Activated T-helper 9 cell treated with anti-CD3 and anti-CD28 coated beads, Interleukin-2, amount 50 U/mL, for 16 hours (primary cell): ENCODE measurements at places on chromosomes 4 and X.

DNA sequence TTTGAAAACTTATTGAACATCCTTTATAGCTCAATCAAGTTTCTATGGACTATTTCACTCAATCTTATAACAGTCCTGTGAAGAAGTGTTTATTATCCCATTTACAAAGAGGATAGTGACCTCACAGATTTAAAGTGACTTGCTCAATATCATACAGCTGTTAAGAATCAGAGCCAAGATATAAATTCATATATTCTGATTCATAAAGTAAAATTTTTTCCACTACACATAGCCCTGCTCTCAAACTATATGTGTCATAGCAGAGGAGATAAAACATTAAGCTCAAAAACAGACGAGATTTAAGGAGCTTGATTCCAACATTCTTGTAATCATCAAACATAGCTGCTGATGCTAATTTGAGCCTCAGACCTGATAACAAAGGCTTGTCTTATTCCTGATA lies 226.8 kb downstream of the CAMK2D start:
- no peak for DNase-seq

DNA sequence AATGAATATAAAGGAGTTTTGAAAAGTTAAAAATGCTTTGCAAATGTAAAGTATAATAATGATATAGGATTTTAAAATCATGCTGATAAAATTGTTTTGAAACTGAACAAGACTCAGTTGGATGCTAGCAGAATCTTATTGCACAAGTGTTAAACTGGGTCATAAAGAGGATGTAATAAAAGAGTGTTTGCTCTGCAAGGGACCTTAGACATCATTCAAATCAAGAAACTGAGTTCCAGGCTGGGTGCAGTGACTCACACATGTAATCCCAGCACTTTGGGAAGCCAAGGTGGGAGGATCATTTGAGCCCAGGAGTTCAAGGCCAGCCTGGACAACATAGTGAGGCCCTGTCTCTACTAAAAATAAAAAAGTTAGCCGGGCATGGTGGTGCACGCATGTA lies 27.5 kb upstream of the DUSP21 start:
- no peak for DNase-seq

DNA sequence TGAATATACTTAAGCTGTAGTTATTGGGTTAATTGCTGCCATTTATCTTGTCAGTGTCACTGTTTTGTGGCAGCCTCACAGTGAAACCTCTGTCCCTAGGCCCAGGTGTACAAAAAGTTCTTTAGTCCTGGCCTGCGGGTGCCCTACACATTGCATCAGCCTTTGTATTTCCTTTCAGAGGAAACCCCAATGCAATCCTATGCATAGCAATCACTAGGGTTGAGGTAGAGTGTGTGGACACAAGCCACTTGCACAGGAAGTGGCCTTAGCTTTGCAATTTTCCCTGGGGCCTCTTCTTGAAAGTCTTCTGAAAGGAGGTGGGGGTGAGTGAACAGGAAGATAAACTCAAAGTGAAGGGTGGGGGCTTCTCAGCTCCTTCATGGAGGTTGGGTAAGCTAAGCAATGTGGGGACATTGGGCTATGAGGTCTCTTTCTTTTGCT lies 27.8 kb downstream of the VSIG4 start:
- DNase-seq = no peak

- DNase-seq = no peak
Observed at GRCh38 chr4:53346920-53347852, 18.7 kb downstream of the SCFD2 start.

GRCh38 chrX:22800806-22801205 lies 199.0 kb upstream of the DDX53 start:
- no peak for DNase-seq

GRCh38 chr4:146343199-146343598 lies 128.9 kb downstream of the REELD1 start:
- DNase-seq = no peak

DNA sequence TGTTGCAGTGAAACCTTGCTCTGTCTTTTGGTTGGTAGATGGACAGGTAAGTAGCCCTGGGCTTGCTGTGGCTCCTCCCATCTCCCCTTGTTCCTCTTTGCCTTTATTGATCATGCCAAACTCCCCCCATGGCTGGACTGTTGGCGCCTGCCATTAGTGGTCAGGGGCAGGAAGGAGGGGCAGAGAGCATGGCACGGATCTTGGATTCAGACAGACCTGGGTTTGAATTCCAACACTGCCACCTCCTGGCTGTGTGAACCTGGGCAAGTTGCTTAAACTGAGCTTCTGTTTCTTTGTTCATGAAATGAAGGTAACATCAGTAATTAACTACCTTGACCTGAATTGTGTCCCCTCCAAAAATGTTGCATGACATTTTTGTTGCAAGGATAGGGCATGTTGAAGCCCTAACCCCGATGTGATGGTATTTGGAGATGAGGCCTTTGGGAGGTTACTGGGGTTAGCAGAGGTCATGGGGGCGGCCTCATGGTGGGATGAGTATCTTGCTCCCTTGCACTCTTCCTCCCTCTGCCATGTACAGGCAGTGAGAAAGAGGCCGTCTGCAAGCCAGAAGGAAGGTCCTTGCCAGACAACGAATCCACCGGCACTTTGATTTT lies 6.0 kb downstream of the SLC2A9 start:
- DNase-seq = no peak

- DNase-seq = no peak
Observed at GRCh38 chr4:11566444-11567022, 137.8 kb upstream of the HS3ST1 start.

- no peak for DNase-seq
Observed at GRCh38 chr4:74109870-74110605, 11.0 kb upstream of the CXCL2 start.

DNA sequence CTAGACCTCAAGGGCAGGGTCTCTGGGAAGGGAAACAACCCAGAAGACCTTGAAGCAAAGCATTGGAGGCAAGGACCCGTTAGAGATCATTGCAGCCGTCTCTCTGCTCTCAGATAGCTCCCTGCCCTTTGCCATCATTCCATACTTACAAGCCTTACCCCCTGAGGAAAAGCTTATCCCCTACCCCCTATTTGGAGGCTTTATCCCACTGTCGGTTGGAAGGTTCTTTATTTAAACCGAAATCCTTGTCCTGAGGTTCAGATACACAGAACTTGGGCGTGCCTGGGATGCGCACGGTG lies 84.4 kb downstream of the EFNB1 start:
- no peak for DNase-seq

DNA sequence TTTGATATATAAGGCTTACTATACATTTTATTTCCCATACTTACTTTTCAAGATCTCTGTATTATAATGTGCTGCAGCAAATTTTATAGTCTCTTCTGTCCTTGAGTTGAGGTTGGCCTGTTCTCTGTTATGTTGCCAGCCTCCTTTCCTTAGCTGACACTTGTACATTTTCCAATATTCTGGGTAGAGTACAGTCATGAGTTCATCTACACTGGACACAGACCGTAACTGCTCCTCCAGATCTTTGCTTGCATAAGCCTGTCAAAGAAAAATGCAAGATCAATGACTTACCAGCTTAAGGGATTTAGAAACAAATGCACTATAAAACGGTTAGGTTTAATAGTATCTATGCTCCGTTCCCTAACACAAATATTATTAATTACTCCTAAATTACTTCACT lies 63.2 kb downstream of the VEGFC start:
- DNase-seq = no peak

GRCh38 chrX:110201799-110202198 lies 116.1 kb downstream of the AMMECR1 start:
- no peak for DNase-seq

DNA sequence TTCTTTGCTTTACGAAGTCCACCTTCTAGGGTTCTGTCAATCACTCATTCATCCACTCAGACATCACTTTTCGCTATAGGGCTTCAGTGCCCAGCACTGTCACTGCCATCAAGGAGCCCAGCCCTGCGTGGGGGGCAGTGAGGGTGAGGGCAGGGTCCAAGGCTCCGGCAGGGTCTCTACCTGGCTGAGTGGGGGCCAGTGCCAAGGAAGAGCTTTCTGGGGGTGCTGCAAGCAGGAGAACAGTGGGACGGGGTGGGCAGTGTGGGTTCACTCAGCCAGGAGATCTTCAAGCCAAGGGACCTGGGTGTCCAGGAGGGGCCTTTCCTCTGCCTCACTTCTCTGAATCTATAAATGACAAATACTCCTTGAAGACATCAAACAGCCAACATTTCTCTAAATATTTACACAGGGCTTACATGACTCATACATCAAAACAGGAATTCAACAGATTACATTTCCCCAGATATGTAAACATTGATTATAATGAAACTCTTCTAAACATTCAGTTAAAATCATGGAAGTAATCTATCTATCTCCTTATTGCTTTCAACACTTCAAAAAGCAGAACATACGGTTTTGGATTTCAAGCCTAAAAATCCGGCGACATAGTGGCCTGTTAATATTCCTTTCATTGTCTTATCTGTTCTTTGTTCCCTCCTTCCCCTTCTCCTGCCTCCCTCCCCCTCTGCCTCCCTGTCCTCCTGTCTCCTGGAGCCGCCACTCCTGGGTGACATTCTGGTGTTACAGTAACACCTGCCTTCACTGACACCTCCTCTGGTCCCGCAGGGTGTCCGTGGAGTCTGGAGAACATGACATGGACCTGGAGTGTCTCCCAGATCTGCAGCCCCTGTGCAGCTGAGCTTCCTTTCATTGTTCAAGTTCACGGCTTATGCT lies 94.4 kb upstream of the ADRA2C start:
- DNase-seq = no peak

DNA sequence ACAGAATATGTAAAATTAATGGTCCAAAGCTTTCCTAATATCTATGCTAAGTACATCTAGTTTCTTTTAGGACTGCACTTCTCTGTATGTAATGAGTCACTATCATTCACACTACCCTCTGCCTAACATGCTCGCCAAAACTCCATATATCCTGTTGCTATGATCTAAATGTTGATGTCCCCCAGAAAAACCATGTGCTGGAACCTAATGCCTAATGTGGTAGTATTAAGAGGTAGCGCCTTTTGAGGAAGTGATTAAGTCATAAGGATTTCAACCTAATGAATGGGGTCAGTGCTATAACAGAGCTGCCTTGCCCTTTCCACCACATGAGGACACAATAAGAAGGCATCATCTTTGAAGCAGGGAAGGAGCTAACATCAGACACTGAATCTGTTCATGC lies 34.9 kb upstream of the NFKB1 start:
- DNase-seq = no peak

DNA sequence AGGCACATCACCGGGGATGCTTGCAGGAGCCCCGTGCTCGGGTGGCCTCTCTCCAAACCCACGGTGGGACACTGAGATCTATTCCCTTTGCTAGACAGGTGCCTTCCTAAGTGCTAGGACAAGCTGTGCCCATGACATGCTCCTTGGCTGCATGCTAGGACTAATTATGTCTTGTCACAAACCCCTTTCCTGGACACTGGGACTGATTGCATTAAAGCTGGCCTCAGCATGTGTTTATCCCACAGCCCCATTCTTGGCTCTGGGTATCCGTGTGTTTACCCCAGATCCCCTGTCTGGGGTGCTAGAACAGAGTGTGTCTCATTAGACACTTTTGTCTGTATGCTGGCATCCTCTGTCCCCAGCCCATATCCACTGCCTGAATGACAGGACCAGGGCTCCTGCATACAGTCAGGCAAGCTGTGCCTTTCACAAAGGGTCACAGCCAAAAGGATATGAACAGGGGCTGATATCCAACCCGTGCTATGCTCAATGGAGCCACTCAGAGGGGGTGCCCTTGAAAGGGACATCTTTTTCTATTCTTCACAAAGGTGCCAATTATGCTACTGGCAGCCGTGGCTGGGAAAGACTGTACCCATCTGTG lies 9.2 kb upstream of the IQSEC2 start:
- DNase-seq = no peak

DNA sequence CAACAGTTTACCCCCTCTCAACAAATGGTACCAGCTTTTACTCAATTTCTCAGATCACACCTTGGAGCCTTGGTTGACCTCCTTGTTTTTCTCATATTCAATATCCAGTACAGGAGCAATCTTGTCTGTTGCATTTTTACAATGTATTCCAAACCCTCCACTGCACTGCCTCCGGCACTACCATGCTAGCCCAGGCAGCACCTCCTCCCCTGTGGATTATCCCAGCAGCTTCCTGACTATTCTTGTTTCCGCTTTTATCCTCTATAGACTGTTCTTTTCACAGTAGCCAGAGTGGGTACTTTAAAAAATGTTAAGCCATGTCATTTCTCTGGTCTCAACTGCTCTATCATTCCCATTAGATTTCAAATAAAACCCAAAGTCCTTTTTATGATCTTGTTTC lies 253.4 kb upstream of the GPRIN3 start:
- no peak for DNase-seq

DNA sequence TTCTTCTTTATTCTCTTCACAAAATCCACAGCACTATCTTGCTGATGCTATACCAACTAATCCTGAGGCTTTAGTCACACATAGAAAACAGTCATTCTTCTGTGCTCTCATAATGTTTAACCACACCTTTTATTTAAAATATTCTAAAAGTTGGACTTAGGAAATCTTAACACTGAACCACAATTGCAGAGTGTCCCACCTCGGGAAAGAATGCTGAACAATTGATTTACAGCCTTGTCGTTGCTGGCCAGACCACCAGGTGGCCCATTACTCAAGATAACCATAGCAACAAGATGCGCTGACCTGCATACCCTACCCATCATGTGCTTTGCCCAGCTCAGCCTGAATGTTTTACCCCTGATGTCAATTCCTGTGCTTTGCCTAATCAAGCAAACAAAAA lies 100.8 kb downstream of the ARSJ start:
- DNase-seq = no peak

GRCh38 chr4:6548201-6548881 lies 26.6 kb upstream of the MAN2B2 start:
- DNase-seq = no peak

GRCh38 chr4:179867300-179867878 lies 2375.8 kb upstream of the TENM3 start:
- no peak for DNase-seq

DNA sequence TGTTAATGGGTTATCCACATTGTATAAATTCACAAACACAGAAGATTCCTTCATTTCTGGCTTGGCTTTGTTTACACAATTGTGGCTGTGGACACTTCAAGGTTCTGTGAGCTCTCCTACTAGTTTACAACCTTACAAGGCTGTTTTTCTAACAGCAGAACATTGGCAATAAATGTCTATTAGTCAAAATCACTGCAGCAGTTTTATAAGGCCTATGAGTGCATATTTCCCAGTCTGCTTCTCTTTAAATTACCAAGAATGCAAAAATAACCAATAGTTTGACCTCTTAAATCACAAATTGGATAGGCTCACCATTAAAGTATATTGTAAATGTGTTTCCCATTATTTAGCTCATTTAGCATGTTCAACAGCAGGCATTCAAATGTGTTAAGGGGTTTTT lies 239.2 kb downstream of the DKK2 start:
- no peak for DNase-seq

- DNase-seq = no peak
Observed at GRCh38 chrX:41692162-41692749, 3.5 kb downstream of the GPR34 start.

GRCh38 chr4:141772838-141773237 lies 136.5 kb downstream of the IL15 start:
- no peak for DNase-seq

- no peak for DNase-seq
Observed at GRCh38 chr4:181157647-181158046, 1085.6 kb upstream of the TENM3 start.

- no peak for DNase-seq
Observed at GRCh38 chrX:111133389-111133788, 37.4 kb downstream of the PAK3 start.
